ENCODE measurements at places on chromosomes 4 and X. TPM values are rescaled to one million over a fixed set of nuclear protein-coding genes. Genes with fewer than 3 reads are reported as not detected.

Gene NAP1L2
- 0.98 TPM for polyA plus RNA-seq

DNA sequence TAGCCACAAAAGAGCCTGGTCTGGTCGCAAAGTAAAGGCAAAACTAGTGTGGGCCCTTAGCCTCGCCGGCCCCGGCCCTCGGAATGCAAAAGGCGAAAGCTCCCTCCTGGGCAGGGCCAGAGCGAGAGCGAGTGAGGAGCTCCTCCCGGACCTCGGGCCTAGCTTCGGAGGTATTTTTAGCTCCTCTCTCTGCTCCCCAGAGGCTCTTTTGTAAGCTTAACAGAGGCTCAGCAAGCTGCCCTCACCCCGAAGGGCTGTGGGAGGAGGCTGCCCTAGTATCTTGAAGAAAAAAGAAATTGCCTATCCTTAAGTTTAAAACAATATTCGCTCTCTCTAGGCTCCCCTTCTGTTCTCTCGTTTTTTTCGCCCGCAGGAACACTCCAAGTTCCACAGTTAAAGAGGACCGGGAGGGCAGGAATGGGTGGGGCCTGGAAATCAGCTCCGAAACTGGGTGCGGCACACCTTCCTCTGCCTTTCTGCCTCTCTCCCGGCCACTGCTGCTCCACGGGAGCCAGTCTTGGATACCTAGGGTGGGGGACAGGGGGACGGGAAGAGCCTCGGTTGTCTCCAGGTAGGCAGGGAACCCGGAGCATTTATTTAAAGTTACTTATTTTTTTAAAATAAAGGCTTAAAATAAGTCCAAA, 12.1 kb downstream of the HAND2 start:
- no peak for DNase-seq

DNA sequence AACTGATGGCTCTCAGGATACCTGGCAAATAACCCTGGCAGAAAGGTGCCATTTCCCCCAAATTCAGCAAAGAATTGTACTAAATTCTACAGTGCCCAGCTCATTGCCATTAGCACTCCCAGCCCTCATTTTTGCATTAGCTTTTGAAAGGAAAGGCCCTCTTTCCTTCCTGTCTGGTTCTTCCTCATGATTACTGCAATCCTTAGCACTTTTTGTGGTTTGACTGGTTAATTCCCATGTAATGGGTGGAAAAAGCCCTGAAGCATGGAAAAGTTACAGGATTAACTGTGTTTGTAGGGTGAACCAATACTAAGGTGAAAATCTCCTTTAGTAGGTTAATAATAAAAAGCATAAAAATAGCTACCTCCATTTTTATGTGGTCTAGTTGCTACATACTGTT, 139.5 kb downstream of the NPNT start:
- no peak for DNase-seq

GRCh38 chrX:9983846-9984245, 16.7 kb downstream of the CLDN34 start:
- DNase-seq: no peak

GRCh38 chr4:183327827-183328226, 5.6 kb upstream of the CLDN24 start:
- no peak for DNase-seq

DNA sequence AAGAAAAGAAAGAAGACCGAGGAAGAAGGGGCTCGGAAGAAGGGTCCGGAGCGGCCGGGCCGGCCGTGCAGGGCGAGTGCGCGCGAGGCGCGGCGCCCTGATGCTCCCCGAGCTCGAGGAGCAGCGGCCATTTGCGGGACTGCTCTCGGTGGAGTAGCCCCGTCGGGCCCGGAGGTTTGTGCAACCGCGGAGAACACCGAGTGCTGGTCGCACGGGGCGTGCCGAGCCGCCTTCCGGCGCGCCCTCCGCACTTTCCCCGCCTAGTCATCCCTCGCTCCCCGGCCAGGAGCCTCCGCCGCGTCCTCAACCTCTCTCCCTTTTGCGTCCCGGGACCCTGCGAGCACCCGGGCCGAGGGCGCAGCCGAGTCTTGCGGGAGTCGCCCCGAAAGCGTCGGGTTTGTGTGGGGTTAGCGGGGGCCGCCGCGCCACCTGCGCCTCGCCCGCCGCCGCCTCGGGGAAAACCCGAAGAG, 127.4 kb downstream of the LAS1L start:
- no peak for DNase-seq

GRCh38 chrX:119082278-119082677, 9.5 kb downstream of the CT47C1 start:
- DNase-seq: no peak
